ENCODE measurements at places on chromosomes 11 and 22. TPM values are rescaled to one million over a fixed set of nuclear protein-coding genes. Genes with fewer than 3 reads are reported as not detected.

GRCh38 chr11:18731441-18731840, 5.5 kb upstream of the IGSF22 start:
- DNase-seq: no peak

- DNase-seq: no peak
These were observed 59.1 kb downstream of the NUP98 start for GRCh38 chr11:3738241-3738640.

GRCh38 chr22:40624770-40625169, 11.7 kb downstream of the MRTFA start:
- no peak for DNase-seq

DNA sequence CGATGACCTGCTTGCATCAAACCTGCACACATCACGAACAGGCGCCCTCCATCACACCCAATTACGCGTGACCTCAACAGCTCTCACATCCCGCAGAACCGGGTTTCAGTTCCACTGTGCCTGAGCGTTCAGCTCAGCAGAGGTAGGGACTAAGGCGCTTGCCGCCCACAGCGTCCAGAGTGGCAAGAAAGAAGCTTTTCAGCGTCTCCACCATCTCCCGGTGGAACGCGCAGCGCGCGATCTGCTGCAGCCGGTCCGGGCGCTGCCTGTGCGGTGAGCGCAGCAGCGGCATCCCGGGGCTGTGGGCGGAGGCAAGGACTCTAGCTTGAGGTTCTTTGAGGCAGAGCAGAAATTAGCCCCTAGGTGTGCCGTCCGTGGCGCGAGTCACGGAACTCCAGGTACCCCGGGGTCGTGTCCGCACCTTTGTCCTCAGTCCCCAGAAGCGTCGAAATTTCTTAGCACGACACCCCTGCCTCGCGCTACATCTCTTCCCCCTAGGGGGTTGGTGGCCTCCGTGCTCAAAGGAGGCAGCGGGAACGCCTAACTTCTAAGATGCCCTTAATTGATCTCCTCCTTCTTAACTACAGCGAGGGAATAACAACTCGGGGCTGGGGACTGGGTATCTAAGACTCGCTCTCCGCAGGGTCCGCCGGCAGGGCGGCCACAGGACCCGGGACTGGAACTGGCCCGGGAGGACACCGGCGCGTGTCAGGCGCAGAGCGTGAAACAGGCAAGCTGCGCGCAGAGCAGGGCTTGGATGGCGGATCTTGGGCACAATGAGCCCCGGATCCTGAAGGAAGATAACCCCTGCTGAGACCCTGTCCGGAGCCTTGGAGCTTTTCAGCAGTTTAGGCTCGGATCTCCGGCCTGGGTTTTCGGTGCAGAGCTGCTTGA, 1.7 kb upstream of the CALCA start:
- peak; percentile 40 for DNase-seq

GRCh38 chr11:117513666-117514065, 186.0 kb downstream of the CEP164 start:
- DNase-seq: no peak

DNA sequence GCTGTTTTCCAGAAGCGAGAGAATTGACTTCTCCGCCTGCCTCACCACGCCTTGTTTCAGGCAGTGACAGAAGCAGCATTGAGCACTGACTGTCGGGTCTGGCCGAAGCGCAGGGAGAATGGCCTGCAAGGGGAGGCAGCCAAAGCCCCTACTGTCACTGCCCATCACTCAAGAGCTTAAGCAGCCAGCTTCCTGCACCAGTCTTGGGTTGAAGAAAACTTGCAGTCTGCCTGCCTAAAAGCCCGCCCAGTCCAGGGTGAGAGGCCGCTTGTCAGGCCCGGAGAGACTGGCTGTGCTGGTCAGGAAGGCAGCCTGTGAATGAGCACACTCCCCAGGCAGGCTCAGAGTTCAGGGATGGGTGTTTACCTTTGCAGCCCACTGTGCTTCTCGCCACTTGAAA, 108.3 kb downstream of the PKNOX2 start:
- no peak for DNase-seq

Gene MGAT3
- total RNA-seq: 2.8 TPM

- no peak for DNase-seq
These were observed 55.9 kb downstream of the BTG4 start for GRCh38 chr11:111456086-111456858.

Gene RAB38
- 13.1 TPM for total RNA-seq

GRCh38 chr11:86372586-86372985, 2.1 kb upstream of the CCDC81 start:
- DNase-seq: no peak

- DNase-seq: no peak
These were observed 39.9 kb downstream of the GLYATL1 start for GRCh38 chr11:58979222-58979621.

Gene TMA7B
- total RNA-seq: 2.5 TPM

DNA sequence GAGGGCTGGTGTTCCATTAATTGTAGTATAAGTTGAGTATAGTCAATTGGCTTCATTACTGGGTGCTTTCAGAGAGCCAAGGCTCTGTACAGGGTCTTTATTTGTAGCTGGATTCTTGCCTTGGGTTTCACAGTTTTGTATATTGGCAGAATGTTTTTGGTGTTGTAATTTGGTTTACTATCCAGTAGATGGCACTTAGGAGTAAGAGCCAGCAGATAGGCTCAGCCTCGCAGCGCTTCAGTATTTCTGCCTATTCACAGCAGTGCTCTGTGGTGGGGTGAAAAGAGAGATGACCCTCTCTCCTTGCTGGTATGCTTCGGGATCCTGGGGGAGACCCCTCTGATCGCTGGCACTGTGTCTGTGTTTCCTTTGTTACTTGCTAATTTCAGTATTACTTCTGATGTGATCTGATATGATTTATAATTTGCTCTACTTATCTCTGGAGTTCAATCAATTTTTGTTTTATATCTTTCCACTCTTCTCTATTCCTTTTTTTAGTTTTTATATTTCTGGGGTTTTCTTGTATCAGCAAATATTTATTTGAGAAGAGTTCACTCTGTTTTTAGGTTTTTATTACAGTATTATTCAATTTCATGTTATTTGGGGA, 52.2 kb downstream of the ANO5 start:
- DNase-seq: no peak

Gene CALCA
- not detected for total RNA-seq

GRCh38 chr11:113351480-113351879, 36.1 kb upstream of the ANKK1 start:
- DNase-seq: no peak

DNA sequence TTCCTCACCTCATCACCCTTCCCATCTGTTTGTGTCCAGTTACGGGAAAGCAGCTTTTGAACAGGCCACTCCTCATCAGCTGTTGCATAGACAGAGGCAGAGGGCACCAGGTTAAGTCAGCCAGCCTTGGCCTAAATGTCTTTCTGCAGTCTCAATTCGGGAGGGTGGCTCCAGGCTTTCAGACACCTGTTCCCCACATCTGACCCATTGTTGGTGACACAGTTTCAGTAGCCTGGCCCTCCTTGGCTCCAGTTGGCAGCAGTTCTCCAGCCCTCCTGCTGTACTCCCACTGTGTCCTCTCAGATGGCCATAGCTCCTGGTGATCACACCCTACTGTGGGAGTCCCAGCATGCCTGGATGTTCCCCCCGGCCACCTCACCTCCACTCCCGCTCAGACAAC, 70.8 kb upstream of the MYOD1 start:
- no peak for DNase-seq

DNA sequence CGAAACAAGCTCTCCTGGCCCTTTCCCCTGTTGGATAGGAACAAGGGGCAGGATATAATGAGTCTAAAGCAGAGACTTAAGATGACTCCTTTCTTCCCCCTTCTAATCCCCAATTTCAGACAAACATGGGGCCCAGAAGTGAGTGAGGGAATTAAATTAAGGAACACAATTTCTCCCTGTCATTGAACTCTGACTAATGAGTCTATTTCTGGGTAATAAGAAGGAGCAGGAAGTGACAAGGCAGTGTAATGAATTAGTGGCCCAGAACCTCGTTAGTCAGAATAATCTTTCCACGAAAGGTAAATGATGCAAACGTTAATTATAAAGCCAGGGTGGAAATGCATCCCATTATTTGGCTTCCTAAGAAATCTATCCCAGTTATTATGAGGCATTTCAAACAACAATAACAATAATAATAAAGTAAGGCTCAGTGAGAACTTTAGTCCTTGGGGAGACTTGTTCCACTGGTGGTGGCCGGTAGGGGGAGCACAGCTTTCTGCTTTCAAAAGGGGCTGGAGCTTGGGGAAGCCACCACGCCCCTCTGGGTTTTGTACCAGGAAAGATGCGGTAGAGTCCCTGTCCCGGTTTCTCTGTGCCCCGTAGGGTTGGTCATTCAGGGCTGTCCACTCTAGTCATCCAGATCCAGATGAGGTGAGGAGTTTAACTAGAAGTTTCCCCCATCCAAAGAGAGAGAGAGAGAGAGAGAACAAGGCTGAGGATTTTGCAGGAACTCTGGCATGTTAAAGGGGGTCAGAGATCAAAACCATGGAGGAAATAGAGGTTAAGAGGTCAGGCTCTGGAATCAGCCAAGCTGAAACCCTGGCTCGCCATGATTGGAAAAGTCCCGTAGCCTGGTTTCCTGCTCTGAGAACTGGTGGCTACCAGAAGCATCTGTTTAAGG, 298.3 kb downstream of the NTM start:
- DNase-seq: no peak
